Left cardiac atrium (tissue), 4 donors: ENCODE measurements at places on chromosomes 2 and 18. TPM values are rescaled to one million over a fixed set of nuclear protein-coding genes. Genes with fewer than 3 reads are reported as not detected.

- no peak for DNase-seq
These were observed 19.4 kb upstream of the KIF1A start for GRCh38 chr2:240839152-240840143.

GRCh38 chr18:23200756-23201155, 65.5 kb downstream of the CABLES1 start:
- DNase-seq = no peak

DNA sequence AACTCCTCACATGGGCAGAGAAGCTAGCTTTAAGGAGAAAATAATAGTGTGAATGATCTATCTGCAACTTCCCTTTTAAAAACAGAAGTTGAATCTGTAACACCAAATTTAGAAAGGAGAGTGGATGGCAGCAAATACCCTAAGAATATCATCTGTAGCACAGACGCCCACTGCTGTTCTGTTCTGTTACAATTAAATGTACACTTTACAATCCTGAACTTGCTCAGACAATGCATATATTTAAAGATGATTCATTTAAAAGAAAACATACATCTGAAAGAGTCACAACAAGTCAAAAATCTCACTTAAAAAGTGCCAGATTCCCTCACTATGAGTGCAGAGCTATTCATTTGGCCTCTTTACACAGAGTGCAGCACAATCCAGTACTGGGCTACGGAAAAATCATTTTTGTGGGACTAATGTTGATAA, 8.0 kb upstream of the SERTAD2 start:
- no peak for DNase-seq

GRCh38 chr2:112920923-112921532, 10.1 kb downstream of the IL37 start:
- DNase-seq = no peak

DNA sequence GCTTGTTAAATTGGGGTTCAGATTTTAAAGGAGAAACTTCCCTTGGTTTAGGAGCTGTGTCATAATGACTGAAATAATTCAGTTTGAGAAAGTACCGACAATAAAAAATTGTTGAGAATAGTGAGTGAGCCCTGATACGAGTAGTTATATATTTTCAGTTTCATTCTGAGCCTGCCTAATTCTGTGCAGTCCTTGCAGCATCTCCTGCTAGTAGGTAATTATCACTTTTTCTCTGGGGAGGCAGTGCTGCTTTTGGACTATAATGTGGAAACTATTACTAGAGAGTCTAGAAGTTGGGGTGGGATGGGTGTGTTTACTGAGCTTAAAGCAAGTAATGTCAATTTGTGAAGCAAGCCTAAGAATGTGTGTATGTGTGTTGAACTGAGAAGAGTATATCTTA, 21.7 kb downstream of the ZNF638 start:
- no peak for DNase-seq

GRCh38 chr18:4765401-4765800, 310.3 kb upstream of the DLGAP1 start:
- DNase-seq = no peak

DNA sequence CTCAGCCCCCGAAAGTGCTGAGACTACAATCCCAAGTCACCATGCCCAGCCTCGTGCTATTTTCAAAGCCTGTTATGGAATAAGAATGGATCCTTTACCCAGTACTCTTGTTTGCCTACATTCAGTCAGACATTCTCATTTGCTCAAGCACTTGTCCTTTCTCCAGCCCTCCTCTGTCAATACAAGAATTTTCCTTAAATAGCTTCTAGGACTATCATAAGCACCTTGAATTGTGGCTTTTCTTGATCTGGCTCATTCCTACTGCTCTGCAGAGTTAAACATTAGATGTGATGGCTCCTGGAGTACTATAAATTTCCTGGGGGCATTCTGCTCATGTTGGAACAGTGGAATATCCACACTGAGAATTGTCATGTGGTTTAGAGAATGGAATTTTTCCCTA, 506.1 kb downstream of the ARHGAP15 start:
- DNase-seq = no peak

GRCh38 chr2:28362991-28363521, 29.6 kb upstream of the FOSL2 start:
- DNase-seq = no peak

Gene DSG2
- 47.5 TPM for total RNA-seq

- no peak for DNase-seq
These were observed 157.1 kb downstream of the PRPF40A start for GRCh38 chr2:152560166-152560565.

DNA sequence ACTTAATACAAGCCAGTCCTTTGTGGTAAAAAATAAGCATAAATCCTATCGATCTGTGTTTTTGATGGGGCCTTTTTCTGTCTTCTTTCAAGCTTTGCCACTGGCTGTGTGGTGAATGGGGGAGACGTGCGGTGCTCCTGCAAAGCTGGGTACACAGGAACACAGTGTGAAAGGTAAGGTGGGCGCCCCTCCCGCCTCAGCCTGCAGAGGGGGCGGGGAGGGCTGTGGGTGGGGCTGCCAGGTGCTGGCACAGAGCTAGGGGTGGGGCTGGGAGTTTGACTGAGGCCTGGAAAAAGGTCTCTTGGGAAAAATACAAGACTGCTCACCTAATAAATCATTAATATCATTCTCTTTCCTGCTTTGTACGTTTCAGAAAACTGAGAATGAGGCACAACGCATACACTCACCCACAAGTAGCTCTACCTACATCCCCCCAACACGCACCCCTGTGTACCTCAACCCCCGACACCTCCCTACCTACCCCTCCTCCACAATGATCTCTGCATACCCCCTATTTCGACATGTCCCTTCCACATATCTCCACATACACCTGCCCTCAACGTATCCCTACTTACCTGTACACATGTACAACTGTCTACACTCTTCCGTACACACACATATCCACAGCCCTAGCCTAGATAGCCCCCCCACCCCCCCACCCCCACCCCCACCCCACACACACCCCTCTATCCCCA, 129.7 kb upstream of the TTC39C start:
- DNase-seq = no peak

Gene EPB41L3
- total RNA-seq = 34.8 TPM

Gene CABYR
- total RNA-seq = 0.38 TPM

Gene C2orf66
- total RNA-seq = 0.18 TPM

GRCh38 chr2:127545189-127545588, 9.7 kb downstream of the MYO7B start:
- DNase-seq = no peak

- DNase-seq = peak; percentile 32
These were observed 103.4 kb downstream of the ZFP36L2 start for GRCh38 chr2:43123028-43123427.
